ENCODE measurements at places on chromosomes 16 and 17.

GRCh38 chr17:79201119-79201518, 126.5 kb downstream of the ENGASE start:
- DNase-seq, result no peak

GRCh38 chr16:21646091-21646490, 6.3 kb downstream of the IGSF6 start:
- no peak for DNase-seq

DNA sequence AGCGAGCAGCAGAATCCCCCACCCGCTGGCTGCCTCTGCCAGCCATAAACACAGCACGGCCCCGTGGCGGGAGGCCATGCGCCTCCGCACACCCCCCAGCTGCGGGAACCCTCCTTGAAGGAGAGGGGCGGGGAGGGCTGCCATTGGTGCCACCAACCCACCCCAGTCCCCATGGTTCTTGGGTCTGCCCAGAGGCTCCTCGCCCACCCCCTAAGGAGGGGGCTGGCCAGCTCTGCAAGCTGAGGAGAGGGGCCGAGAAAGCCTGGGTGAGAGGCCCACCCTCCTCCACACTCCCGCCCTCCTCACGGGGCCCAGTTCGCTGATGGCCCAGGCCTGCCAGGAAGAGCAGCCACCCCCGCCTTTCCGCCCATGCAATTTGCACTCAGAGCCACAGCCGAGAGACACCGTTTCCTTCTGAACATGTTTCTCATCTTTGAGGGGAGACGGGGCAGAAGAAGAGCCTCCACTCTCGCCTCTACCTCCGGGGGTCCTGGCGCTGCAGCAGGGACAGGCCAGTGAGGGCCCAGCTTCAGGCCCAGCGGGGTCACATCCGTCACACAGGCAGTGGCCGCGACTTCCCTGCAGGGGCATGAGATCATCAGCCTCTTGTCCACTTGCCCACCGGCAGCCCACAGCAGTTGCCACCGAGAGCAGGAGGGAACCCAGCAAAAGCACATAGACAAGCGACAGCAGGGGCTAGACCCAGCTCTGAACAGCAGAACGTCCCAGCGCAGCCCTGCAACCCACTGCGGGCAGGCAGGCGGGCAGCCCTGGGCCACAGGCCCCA, 23.0 kb downstream of the KATNB1 start:
- DNase-seq, result no peak

GRCh38 chr16:66486773-66487579, 59.9 kb downstream of the BEAN1 start:
- no peak for DNase-seq

GRCh38 chr16:28974007-28974436, 556 bp upstream of the SPNS1 start:
- DNase-seq, result peak; percentile 76

Data from activated naive CD4-positive, alpha-beta T cell treated with anti-CD3 and anti-CD28 coated beads for 36 hours (primary cell).